ENCODE measurements at places on chromosomes 1 and 21.

GRCh38 chr1:47215713-47216112, 16.3 kb downstream of the TAL1 start:
- DNase-seq, result no peak

GRCh38 chr1:15350151-15350550, 59.5 kb upstream of the EFHD2 start:
- DNase-seq, result no peak

DNA sequence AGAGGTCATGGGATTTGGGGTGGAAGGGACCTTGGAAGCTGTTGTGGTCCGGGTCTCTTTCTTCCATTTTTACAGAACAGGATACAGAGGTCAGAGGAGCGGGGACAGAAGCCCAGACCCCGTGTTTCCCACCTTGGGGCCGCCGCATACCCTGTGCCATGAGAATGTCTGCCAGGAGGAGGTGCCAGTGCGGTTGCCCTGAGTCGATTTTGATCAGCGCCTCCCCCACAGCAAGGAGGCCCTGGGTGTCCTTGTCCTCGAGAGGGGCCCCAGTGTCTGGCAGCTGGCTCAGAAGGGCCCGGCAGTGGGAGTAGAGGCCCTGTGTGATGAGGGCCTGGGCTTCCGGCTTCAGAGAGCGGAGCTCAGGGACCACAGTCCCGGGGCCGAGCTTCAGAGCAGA, 12.3 kb upstream of the MMEL1 start:
- DNase-seq, result no peak

- DNase-seq, result no peak
These were observed 14.4 kb downstream of the CD55 start for GRCh38 chr1:207335695-207336363.
